Activated CD8-positive, alpha-beta T cell treated with anti-CD3 and anti-CD28 coated beads, Interleukin-2, amount 10 ng/mL, durations not matched to agents 7 days and 5 days (primary cell): ENCODE measurements at places on chromosomes 2 and 18. TPM values are rescaled to one million over a fixed set of nuclear protein-coding genes. Genes with fewer than 3 reads are reported as not detected.

STARD6 gene
- total RNA-seq: not detected

GREB1 gene
- total RNA-seq: 0.68 TPM

OXER1 gene
- not detected for total RNA-seq

LRPPRC gene
- total RNA-seq: 94.7 TPM

ECEL1 gene
- total RNA-seq: not detected

KATNAL2 gene
- 0.76 TPM for total RNA-seq
